ENCODE measurements at places on chromosomes 12 and 14. TPM values are rescaled to one million over a fixed set of nuclear protein-coding genes. Genes with fewer than 3 reads are reported as not detected.

Gene RERG
- total RNA-seq, result 1.5 TPM

Gene SRP54
- total RNA-seq, result 41.0 TPM

Gene DYRK2
- total RNA-seq, result 10.7 TPM

Gene CLEC4C
- not detected for total RNA-seq

Gene ARHGDIB
- total RNA-seq, result 22.3 TPM

Gene CLEC4A
- 0.33 TPM for total RNA-seq

Gene SNRPF
- 8.5 TPM for total RNA-seq

Gene LHX5
- not detected for total RNA-seq

Gene SSTR1
- total RNA-seq, result 8.2 TPM

Gene GPR84
- total RNA-seq, result not detected

Gene IL23A
- total RNA-seq, result 0.43 TPM

Gene WNT1
- total RNA-seq, result not detected

Gene GZMB
- total RNA-seq, result 1.3 TPM

Gene BICD1
- 0.91 TPM for total RNA-seq

Gene AMIGO2
- 1.5 TPM for total RNA-seq

Gene ATF1
- 13.6 TPM for total RNA-seq

Gene SIX1
- not detected for total RNA-seq

Gene KCNMB4
- total RNA-seq, result 0.65 TPM

Gene KRT78
- total RNA-seq, result not detected

Gene LYZ
- total RNA-seq, result 6.6 TPM

Gene FLRT2
- total RNA-seq, result 1.7 TPM

Gene PHLDA1
- total RNA-seq, result 2.2 TPM

Gene KRT82
- total RNA-seq, result not detected

Gene TMEM132C
- total RNA-seq, result 0.10 TPM

Gene PYGL
- total RNA-seq, result 99.1 TPM

Gene ARHGAP9
- 4.3 TPM for total RNA-seq

Gene WIF1
- 0.08 TPM for total RNA-seq

Gene UNC79
- total RNA-seq, result 0.03 TPM

Gene TMTC1
- total RNA-seq, result 5.4 TPM

Gene DAO
- total RNA-seq, result 65.3 TPM

Gene AMDHD1
- 81.5 TPM for total RNA-seq

Gene TEX52
- not detected for total RNA-seq

Gene AHNAK2
- 5.5 TPM for total RNA-seq

Gene TMEM119
- 0.23 TPM for total RNA-seq

Gene LTBP2
- total RNA-seq, result 1.1 TPM

Gene FAM90A1
- not detected for total RNA-seq

Gene BMP4
- total RNA-seq, result 2.5 TPM

Gene ACRBP
- 3.2 TPM for total RNA-seq

Gene CLEC14A
- 5.7 TPM for total RNA-seq

Gene TRIM9
- 0.20 TPM for total RNA-seq

Gene TSHR
- total RNA-seq, result 0.15 TPM

Gene RTL1
- not detected for total RNA-seq

Gene AQP2
- not detected for total RNA-seq

Gene AJUBA
- total RNA-seq, result 8.6 TPM

Gene TAS2R10
- not detected for total RNA-seq

Gene SLCO1C1
- total RNA-seq, result not detected

Measured in left lobe of liver (tissue), 2 donors.